ENCODE measurements at places on chromosomes 12 and 14. TPM values are rescaled to one million over a fixed set of nuclear protein-coding genes. Genes with fewer than 3 reads are reported as not detected.

DNA sequence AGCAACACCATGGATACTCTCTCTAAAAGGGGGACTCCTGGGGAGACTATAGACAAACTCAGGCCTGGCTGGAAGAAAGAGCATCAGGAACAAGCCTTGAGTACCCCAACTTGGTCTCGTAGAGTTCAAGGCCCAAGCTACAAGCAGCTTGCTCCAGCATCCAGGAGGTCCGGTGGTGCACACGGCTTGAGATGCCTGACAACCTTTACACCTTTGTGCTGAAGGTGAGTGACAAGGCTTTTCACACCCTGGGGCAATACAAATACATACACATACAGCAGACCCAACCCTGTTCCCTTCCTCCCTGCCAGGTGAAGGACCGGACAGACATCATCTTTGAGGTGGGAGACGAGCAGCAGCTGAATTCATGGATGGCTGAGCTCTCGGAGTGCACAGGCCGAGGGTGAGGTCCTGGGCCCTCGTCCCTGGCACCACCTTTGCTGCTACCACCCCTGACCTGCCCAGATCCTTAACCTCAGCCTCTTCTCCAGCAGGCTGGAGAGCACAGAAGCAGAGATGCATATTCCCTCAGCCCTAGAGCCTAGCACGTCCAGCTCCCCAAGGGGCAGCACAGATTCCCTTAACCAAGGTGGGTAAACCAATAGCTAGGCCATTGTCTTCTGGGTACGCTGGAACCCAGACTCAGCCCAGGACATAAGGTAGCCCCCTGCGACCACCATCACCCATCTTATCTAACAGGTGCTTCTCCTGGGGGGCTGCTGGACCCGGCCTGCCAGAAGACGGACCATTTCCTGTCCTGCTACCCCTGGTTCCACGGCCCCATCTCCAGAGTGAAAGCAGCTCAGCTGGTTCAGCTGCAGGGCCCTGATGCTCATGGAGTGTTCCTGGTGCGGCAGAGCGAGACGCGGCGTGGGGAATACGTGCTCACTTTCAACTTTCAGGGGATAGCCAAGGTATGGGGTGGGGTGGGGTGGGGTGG lies 41.2 kb downstream of the SH2B3 start:
- peak; percentile 38 for DNase-seq

GRCh38 chr14:81423504-81423903 lies 23.4 kb upstream of the STON2 start:
- DNase-seq = no peak

- no peak for DNase-seq
Observed at GRCh38 chr14:102873131-102873530, 49.3 kb upstream of the AMN start.

GRCh38 chr12:49017891-49018260 lies 700 bp downstream of the PRKAG1 start:
- no peak for DNase-seq

- no peak for DNase-seq
Observed at GRCh38 chr12:64256166-64256800, 34.2 kb upstream of the KICS2 start.

Gene APOF
- total RNA-seq = not detected

Measured in dorsolateral prefrontal cortex (tissue), 122 donors.